Osteocyte (in vitro differentiated cells): ENCODE measurements at places on chromosomes 6 and 20. TPM values are rescaled to one million over a fixed set of nuclear protein-coding genes. Genes with fewer than 3 reads are reported as not detected.

GRCh38 chr6:34546551-34547321 lies 9.4 kb downstream of the SPDEF start:
- DNase-seq = no peak
- no peak overlapping the region for H3K4me3 ChIP-seq
- H3K27me3 ChIP-seq = no peaks in the 10 kb centered on the region

GRCh38 chr6:150738092-150738629 lies 127.3 kb upstream of the MTHFD1L start:
- no peak for DNase-seq
- no peaks in the 10 kb centered on the region for H3K36me3 ChIP-seq
- no peak overlapping the region for H3K4me3 ChIP-seq
- no peaks in the 10 kb centered on the region for H3K4me1 ChIP-seq
- no peak overlapping the region for H3K27ac ChIP-seq
- peaks cover 3% of the 10 kb centered on the region for H3K27me3 ChIP-seq

The GTSF1L gene
- not detected in 2 replicates for total RNA-seq

DNA sequence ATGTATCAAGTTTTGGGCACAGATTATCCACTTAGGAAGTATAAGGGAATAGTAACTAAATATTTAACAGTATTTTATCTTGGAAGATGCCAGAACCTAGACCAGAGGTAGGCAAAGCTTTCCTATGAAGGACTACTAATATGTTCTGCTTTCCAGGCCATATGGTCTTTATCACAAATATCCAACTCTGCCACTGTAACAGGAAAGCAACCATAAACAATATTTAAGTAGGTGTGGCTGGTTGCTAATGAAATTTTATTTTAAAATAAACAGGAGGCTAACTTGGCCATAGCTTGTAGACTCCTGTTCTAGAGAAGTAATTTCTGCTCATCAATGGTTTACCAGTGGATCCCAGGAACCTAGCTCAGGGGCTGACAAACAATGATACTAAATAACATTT lies 39.4 kb downstream of the NOL7 start:
- no peak overlapping the region for H3K27ac ChIP-seq
- H3K27me3 ChIP-seq = no peaks in the 10 kb centered on the region
- no peak for DNase-seq
- peaks cover 14% of the 10 kb centered on the region for H3K36me3 ChIP-seq
- no peak overlapping the region for H3K4me3 ChIP-seq

- H3K27ac ChIP-seq = no peak overlapping the region
- H3K4me1 ChIP-seq = no peaks in the 10 kb centered on the region
- no peaks in the 10 kb centered on the region for H3K27me3 ChIP-seq
- H3K36me3 ChIP-seq = no peaks in the 10 kb centered on the region
- DNase-seq = no peak
Measured at GRCh38 chr6:18883851-18884250, 496.7 kb downstream of the RNF144B start.

- no peak overlapping the region for H3K27ac ChIP-seq
- no peaks in the 10 kb centered on the region for H3K36me3 ChIP-seq
- H3K4me1 ChIP-seq = peaks cover 11% of the 10 kb centered on the region
- no peak overlapping the region for H3K4me3 ChIP-seq
Measured at GRCh38 chr6:132972971-132973370, 158.6 kb downstream of the RPS12 start.

The CST1 gene
- not detected in 2 replicates for total RNA-seq

The SDCBP2 gene
- total RNA-seq = 0.97 and 1.6 TPM in 2 replicates

GRCh38 chr6:11432713-11433450 lies 104.7 kb upstream of the TMEM170B start:
- no peak overlapping the region for H3K4me3 ChIP-seq
- H3K27ac ChIP-seq = peak overlapping the region; percentile 86
- DNase-seq = no peak
- H3K36me3 ChIP-seq = no peaks in the 10 kb centered on the region
- H3K27me3 ChIP-seq = no peaks in the 10 kb centered on the region

The RSPH3 gene
- total RNA-seq = 7.1 and 9.6 TPM in 2 replicates

- H3K4me3 ChIP-seq = peak overlapping the region; percentile 83
- no peak for DNase-seq
- H3K36me3 ChIP-seq = peaks cover 8% of the 10 kb centered on the region
Measured at GRCh38 chr20:41029150-41029901, 704 bp downstream of the TOP1 start.

GRCh38 chr20:62430311-62430853 lies 3.0 kb upstream of the RBBP8NL start:
- no peak for DNase-seq
- H3K4me1 ChIP-seq = no peaks in the 10 kb centered on the region
- peaks cover 26% of the 10 kb centered on the region for H3K27me3 ChIP-seq
- H3K27ac ChIP-seq = no peak overlapping the region
- H3K36me3 ChIP-seq = no peaks in the 10 kb centered on the region
- H3K4me3 ChIP-seq = no peak overlapping the region

The IYD gene
- not detected in 2 replicates for total RNA-seq

The ULBP3 gene
- total RNA-seq = 3.0 and 3.3 TPM in 2 replicates

The GHRH gene
- total RNA-seq = not detected in 2 replicates

- no peak for DNase-seq
- no peak overlapping the region for H3K27ac ChIP-seq
- no peaks in the 10 kb centered on the region for H3K36me3 ChIP-seq
- H3K4me1 ChIP-seq = peaks cover 7% of the 10 kb centered on the region
Measured at GRCh38 chr6:64290867-64291266, 655.3 kb downstream of the PHF3 start.

DNA sequence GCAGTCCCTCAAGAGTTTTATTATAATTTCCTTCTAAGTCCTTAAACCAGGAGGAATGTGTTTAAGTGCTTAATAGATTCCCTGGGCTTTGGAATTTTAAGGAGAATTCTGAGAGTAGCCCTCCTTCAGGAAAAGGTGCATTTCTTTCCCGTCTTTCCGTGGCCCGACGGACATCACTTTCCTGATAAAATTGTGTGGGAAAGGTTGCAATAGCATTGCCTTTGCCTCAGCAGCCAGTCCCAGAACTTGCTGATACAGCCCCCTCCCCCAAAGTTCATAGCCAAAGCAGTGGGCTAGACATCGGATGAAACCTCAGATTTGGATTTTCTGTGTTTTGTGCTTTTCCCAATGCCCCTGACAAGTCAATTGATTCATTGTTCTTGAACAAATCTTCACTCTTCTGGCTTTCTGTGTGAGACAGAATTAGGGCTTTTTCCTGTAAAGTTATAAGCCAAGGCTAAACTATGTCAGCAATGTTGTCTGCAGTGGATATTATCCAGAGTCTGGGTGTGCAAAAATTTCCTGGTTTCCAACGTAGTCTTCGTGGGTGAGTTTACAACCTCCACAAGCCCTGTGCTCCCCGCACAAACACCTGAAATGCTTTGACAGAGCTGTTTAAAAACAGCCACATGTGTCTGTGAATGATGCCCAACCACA lies 1.1 kb upstream of the SMOC2 start:
- H3K36me3 ChIP-seq = peaks cover 3% of the 10 kb centered on the region
- H3K27me3 ChIP-seq = peaks cover 50% of the 10 kb centered on the region
- peaks cover 34% of the 10 kb centered on the region for H3K4me1 ChIP-seq
- peak overlapping the region; percentile 47 for H3K4me3 ChIP-seq
- H3K27ac ChIP-seq = no peak overlapping the region

- DNase-seq = no peak
- no peaks in the 10 kb centered on the region for H3K36me3 ChIP-seq
- H3K27ac ChIP-seq = no peak overlapping the region
- H3K27me3 ChIP-seq = no peaks in the 10 kb centered on the region
- no peak overlapping the region for H3K4me3 ChIP-seq
- peaks cover 44% of the 10 kb centered on the region for H3K4me1 ChIP-seq
Measured at GRCh38 chr20:62020935-62021701, 44.6 kb downstream of the TAF4 start.

- no peak overlapping the region for H3K4me3 ChIP-seq
- H3K36me3 ChIP-seq = no peaks in the 10 kb centered on the region
- peaks cover 6% of the 10 kb centered on the region for H3K27me3 ChIP-seq
- H3K4me1 ChIP-seq = peaks cover 13% of the 10 kb centered on the region
Measured at GRCh38 chr6:136344420-136344819, 54.8 kb upstream of the BCLAF1 start.

- H3K4me3 ChIP-seq = no peak overlapping the region
- no peaks in the 10 kb centered on the region for H3K27me3 ChIP-seq
Measured at GRCh38 chr20:62946918-62947317, 5.6 kb upstream of the SLC17A9 start.

DNA sequence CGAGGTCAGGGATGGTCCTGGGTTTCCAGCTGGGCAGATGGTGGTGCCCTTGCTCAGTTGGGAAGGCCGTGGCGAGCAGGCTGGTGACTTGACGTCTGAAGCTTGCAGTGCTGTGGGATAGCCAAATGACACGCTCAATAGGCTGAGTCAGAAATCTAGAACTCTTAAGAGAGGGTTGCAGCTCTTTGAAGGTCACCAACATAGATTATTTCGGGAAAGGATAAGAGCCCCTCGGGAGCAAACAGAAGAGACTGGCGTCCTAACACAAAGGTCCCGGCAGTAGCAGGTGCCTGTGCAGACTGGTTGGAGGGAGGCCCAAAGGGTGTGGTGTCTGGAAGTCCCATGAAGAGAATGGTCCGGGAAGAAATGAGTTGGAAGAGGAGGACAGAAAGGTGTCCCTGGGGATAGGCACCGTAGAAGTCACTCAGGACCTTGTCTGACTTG lies 18.4 kb downstream of the PKIG start:
- H3K27me3 ChIP-seq = no peaks in the 10 kb centered on the region
- H3K36me3 ChIP-seq = no peaks in the 10 kb centered on the region
- peaks cover 45% of the 10 kb centered on the region for H3K4me1 ChIP-seq
- H3K27ac ChIP-seq = peak overlapping the region; percentile 81
- H3K4me3 ChIP-seq = no peak overlapping the region

The TREML2 gene
- total RNA-seq = not detected in 2 replicates

GRCh38 chr20:63059684-63060056 lies 52.9 kb upstream of the BHLHE23 start:
- no peaks in the 10 kb centered on the region for H3K27me3 ChIP-seq
- no peak for DNase-seq
- no peaks in the 10 kb centered on the region for H3K36me3 ChIP-seq
